ENCODE measurements at places on chromosomes 1 and 21.

- no peak for DNase-seq
Observed at GRCh38 chr1:940107-941014, 16.6 kb downstream of the SAMD11 start.

- no peak for DNase-seq
Observed at GRCh38 chr1:5973771-5974170, 18.5 kb downstream of the NPHP4 start.

GRCh38 chr21:42650441-42651421 is 2.7 kb upstream of the PDE9A start:
- no peak for DNase-seq

DNA sequence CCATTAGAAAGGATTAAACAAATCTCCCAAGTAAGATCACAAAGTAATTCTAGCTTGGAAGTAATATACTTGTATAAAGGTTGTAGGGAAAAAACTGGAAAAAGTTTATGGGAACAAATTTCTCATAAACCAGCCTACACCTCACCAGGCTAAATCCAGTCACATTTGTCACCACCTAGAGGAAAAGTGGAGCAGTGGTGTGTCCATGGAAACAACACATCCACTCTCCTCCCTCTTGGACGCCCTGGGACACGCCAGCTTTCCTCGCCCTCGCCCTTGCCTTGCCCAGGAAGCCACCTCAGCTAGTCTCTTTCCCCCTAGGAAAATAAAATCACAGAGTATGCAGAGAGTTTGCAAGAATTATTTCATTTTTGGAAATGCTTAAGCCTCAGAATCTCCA is 2.2 kb downstream of the PALMD start:
- no peak for DNase-seq

DNA sequence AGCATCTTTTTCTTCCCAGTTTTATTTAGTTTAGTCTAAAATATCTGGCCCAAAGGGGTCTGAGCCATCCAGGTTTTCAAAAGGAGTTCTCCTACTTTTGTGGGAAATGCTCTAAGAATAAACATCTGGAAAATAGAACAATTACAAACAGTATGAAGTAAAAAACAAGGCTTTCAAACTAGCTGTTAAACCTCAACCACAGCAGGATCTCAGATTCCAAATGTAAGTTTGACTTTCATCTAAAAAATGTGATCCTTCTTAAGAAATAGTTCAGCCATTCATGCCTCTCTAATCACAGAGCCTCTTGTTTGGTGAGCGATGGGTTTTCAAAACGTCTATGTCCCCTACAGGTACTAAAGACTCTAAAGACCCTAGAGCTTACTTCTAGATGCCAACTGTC is 413.5 kb downstream of the DUSP10 start:
- DNase-seq, result no peak

DNA sequence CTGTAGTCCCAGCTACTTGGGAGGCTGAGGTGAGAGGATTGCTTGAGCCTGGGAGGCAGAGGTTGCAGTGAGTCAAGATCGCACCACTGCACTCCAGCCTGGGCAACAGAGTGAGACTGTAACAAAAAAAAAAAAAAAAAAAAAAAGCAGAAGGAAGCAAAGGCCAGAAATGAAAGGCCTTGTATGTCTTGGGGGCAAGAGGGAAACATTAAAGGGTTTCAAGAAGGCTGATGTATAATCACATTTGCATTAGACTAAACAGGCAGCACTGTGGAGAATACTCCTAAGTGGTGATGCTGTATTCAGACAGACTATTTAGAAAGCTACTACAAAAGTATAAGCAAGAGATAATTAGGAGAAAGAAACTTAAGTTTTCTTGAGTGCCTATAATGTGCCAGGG is 10.4 kb downstream of the ANP32E start:
- no peak for DNase-seq

DNA sequence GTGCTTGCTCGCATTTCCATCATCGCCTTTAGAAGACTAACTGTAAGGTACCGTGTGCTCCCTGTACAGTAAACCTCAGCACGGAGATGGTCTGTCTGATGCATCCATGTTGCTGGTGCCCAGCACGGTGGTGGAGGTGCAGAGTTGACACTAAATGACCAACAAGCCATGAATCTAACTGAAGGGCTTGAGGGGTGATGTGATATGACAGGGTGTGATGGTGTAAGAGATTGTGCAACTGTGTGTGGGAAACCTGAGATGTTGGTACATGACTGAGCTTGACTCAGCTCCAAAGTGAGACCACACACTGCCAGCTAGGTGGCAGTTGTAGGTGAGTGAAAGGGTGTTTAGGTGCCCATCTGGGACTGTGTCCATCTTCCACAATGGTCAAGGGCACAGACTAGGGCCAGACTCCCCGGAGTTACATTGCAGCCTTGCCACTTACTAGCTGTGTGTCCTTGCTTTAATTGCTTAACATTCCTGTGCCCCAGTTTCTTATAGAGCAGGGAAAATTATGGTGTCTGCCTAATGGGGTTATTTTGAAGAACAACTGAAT is 21.4 kb downstream of the SLC2A1 start:
- DNase-seq, result no peak

DNA sequence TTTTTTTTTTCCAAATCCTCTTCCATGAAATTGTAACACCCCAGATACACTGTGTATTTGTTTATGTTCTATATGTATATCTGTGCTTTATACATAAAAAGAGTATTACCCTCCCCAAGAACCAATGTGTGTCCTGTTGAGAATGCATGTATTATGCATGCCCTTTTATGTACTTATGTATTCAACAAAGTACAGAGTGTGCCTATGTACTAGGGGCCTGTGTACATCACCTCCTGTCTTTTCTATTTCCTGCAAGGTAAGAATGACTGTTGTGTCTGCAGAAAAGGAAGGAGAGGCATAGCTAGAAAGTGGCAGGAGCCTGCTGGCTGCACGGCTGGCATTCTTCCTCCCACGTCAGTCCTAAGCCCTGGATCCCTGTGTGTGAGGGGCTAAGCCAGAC is 7.0 kb downstream of the TMEM61 start:
- no peak for DNase-seq

- DNase-seq, result no peak
Observed at GRCh38 chr1:61318319-61319125, 236.2 kb downstream of the NFIA start.

- peak; percentile 77 for DNase-seq
Observed at GRCh38 chr1:51519048-51519864, at the start of gene EPS15. Gene EPS15, minus strand, starts transcription at chr1:51519266. Its CDS starts 35 bp downstream, at chr1:51519231.

GRCh38 chr1:232462213-232462612 is 167.7 kb downstream of the SIPA1L2 start:
- no peak for DNase-seq

GRCh38 chr1:114833421-114833820 is 21.2 kb upstream of the SYCP1 start:
- DNase-seq, result no peak
